ENCODE measurements at places on chromosomes 2 and 18.

- DNase-seq, result no peak
Observed at GRCh38 chr18:79733135-79733701, 53.6 kb downstream of the CTDP1 start.

DNA sequence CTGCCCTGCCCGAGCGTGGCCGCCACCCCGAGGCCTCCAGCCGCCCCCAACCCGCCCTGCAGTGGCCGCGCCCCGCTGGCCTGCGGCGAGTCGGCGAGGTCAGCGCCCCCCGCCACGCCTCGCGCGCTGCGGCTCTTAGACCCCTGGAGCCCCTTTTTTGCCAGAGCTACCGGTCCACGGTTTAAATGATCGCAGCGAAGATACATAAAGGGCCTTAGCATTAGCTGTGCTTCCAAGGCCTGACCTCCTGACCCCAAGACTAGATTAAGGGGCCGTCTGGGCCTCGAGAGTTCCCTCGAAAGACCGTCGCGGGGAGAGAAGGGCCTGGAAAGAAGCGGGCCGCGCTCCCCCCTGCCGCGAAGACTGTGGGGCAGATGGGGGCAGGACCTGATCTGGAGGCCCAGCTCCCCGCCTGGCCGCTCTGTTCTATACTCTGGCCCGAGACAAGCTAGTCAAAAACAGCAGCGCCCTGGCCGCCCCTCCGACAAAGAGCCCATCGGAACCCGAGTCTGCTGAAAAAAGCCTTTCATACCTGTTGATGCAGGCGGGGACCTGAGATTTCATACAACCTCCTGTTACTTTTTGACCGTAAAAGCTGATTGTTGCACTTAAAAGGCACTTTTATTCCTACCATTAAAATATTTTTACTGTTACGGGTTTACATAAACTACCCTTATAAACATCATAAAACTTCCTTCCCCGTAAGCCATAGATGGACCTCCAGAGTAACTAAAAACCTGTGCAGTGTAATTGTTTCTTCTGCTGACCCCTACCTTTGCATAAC lies 68.7 kb upstream of the PSMD14 start:
- no peak for DNase-seq

- DNase-seq, result no peak
Observed at GRCh38 chr2:15170070-15170775, 390.9 kb downstream of the NBAS start.

GRCh38 chr18:31942291-31942998 lies 483 bp downstream of the TRAPPC8 start:
- DNase-seq, result no peak

- DNase-seq, result no peak
Observed at GRCh38 chr2:169397697-169398096, 35.4 kb upstream of the LRP2 start.

Data from NCI-H187 treated with DMSO at 0.1 percent for 48 hours (cell line).